Calu3 (cell line): ENCODE measurements at places on chromosomes 4 and X.

DNA sequence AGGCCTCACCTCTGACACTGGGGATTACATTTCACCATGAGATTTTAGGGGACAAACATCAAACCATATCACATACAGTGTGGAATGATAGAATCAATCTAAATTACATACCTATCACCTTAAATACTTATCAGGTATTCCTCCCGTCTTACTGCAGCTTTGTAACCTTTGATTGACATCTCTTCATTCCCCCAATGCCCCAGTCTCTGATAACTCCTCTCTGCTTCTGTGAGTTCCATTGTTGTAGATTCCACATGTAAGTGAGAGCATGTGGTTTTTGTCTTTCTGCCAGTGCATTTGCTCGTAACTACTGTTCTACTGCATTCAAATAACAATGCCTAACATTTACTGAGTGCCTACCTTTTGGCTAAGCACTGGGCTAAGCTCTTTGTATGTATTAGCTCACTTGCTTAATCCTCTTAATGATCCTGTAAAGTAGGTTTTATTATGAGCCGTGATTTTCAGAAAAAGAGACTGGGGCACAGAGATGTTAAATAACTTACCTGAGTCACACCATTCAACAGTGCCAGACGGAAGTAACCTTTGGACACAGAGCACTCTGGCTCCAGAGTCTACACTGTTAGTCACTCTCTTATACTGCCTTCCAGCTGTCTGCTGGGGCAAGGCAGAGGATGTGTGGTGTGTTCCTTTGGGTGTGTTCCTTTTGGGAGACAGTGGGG, 63.7 kb upstream of the ESX1 start:
- peak; percentile 63 for DNase-seq

GRCh38 chrX:13220916-13221315, 98.9 kb downstream of the ATXN3L start:
- DNase-seq, result peak; percentile 40

DNA sequence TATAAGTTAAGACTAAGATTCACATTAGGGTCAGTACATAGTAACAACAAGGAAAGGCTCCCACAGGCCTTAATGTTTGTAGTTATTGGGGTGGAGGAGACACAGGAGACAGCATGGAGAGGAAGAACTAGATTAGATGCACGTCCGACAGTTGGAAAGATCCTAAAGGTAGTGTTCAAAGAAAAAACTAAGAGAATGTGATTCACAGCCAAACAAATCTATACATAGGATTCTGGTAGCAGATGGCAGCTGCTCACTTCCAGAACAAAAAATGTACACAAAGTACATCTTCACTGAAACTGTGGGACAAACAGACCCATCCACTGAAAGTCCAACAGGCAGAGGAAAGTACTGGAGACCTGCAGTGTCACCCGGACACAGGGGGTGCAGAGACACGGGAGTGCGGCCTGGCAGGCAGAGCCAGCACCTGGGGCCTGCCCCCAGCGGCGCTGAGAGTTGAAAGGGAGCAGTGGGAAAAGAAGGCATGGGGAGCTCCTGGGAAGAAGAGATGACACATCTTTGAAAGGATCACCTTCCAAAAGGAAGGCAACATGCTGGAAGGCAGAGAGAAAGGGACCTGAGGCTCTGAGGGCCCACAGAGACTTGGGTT, 40.0 kb downstream of the NELFA start:
- no peak for DNase-seq

GRCh38 chrX:38151441-38151840, 69.2 kb downstream of the SRPX start:
- DNase-seq, result no peak

GRCh38 chr4:78464265-78464664, 87.3 kb upstream of the ANXA3 start:
- no peak for DNase-seq

DNA sequence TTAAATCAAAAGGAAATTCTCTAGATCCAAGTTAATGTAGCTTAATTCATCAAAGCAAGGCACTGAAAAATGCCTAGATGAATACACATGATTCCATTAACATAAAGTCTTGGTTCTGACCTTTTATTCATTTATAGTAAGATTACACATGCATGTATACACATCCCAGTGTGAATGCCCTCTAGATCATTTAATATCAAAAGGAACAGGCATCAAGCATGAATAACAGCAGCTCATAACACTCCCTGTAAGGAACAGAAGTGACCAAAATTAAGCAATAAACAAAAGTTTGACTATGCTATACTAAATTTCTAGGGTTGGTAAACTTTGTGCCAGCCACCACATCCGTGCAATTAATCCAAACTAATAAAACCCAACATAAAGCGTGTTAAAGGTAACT, 511.5 kb downstream of the SPIN4 start:
- no peak for DNase-seq

DNA sequence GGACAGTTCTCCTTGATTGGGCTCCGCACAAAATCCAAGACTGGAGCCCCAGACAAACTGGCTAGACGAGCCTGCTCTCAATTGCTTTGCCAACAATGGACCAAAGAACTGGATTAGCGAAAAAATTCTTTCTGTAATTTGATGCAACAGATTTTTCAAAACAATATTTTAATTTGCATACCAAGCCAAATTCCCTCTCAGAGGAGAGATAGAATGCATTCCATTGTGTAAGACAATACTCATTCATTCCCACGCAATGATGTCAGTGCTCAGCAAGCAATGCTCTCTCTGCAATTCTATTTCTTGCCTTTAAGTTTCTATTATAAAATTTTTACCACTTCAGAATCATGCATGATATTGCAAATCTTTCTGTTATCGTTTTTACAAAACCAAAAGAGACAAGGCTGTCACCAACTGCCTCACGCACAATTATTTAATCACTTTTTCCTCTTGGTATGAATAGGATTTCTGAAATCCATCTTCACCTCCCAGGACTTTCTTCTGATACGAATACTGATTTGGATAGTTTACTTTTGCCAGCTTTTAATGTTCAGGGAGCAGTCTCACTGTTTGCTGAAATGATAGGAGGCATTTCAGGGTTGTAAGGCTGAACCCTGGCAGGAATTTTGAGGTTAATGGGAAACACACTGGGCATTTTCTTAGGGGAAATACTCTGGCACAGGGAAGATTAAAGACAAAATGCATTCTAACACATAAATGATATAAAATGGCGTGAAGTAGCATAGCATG, 46.1 kb upstream of the HCCS start:
- peak; percentile 19 for DNase-seq

DNA sequence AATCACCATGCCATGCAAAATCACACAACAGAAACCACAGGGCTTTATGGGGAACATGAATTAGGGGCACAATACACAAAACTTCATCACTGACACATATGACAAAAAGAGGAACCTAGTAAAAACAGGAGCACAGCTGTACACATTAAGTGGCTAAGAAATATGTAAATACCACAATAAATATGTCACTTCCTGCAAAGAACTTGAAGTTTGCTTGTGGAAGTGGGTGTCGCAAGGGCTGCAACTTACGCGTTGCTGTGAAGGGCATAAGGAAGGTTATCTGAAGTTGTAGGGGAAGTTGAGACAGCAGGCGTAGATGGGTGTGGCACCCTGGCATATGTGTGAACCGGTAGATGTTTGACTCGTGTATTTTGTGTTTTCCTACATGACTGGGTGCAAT, 42.4 kb downstream of the CLCN4 start:
- DNase-seq, result no peak

DNA sequence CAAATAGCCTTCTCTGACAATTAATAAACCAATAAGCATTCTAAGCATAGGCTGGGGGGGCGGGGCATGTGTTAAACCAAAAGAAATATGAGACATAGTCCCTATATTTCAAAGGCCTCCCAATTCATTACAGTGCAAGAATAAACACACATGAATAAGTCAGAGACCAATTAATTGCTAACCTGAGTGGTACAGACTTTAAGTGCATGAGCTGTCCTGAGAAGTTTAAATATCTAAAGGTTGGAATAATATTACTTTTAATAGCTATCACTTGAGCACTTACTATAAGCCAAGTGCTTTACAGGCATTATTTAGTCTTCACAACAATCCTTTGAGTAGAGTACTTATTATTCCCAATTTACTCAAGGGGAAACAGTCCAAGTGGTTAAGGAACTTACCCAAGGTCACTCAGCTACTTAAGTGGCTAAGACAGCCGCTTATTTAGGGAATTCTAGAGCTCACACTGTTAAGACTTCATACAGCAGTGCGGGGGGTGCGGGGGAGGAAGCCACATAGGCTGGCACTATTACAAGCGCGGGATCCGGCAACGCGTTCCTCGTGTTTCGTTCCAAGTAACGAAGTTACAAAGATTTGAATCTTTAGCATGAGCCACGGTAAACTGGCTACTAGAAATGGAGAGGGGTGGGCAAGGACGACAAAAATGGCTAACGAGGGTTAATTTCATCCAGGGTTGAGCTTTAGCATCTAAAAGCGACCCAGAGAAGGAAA, 1.4 kb downstream of the THOC2 start:
- DNase-seq, result no peak

GRCh38 chr4:128974136-128974581, 119.2 kb downstream of the SCLT1 start:
- no peak for DNase-seq

GRCh38 chrX:150205011-150205410, 158.1 kb upstream of the MAMLD1 start:
- no peak for DNase-seq

- DNase-seq, result no peak
Observed at GRCh38 chr4:89347363-89348025, 39.9 kb upstream of the GPRIN3 start.

DNA sequence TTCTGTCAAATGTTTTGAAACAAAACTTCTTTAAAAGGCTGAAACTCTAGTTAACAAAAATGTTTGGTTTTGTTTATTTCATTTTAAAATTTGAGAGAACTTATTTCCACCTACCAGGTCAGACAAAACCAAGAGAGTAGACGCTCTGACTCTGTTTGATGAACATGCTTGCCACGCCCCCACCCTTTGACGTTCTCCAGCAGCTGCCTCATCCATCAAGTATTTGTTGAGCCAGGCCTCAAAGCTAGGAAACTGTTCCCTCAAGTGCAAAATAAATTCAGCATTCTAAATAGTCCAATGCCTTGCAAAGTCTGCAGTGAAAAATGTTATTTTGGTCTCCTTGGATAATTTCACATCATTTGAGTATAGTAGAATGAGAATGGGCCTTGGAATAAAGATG, 121.6 kb downstream of the GUCY2F start:
- no peak for DNase-seq

GRCh38 chr4:29310252-29310651, 1409.9 kb upstream of the PCDH7 start:
- no peak for DNase-seq

- DNase-seq, result no peak
Observed at GRCh38 chr4:105170711-105171110, 24.0 kb downstream of the TET2 start.

DNA sequence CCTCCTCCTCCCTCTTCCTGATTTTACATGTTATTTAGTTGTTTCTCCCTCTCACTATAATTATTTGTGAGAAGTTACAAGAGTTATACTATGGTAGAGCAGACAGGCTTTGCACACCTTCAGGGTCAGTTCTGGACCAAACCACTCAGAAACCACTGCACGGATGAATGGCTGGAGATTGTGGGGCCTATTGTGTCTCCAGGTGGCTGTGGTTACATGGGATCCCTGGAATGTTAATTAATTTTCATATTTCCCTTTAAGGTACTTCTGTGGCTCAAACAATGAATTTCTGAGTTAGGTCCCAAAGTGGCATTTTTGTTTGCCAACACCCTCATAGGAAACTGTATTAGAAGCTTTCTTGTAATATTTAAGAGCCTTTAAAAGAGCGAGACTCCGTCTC, 151.9 kb downstream of the BMPR1B start:
- DNase-seq, result no peak

- no peak for DNase-seq
Observed at GRCh38 chr4:114005569-114006442, 26.4 kb upstream of the ARSJ start.

DNA sequence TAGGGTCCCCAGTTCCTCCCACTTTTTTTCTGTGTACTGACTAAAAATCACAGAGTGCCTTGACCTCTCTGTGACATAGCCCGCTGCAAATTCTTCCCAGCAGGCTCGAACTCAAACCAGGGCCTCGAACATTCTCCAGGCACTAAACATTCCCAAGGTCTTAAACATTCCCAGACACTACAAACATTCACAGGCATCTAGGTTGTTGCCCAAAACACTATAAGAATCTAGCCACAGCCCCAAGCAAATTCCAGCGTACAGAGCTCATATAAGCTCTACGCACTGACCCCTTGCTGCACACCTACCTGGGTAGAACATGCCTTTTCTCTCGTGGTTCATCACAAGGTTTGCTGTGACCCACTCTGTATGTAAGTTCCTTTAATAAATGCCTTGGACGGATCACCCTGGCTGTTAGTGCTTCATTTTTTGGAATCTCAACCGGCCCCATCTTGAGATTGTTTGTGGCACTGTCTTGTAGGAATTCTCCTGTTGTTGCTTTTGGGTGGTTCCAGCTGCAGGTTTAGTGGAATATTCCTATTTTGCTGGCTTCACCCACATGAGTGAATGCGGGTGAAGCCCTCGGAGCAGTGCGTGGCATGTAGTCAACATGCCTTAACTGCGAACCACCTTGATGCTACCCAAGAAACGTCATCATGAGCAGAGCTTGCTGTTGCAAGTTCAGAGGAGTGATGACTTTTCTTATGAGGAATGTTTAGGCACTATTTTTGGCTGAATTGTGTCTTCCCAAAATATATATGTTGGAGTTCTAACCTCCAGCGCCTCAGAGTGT, 230.0 kb downstream of the HS3ST1 start:
- no peak for DNase-seq

DNA sequence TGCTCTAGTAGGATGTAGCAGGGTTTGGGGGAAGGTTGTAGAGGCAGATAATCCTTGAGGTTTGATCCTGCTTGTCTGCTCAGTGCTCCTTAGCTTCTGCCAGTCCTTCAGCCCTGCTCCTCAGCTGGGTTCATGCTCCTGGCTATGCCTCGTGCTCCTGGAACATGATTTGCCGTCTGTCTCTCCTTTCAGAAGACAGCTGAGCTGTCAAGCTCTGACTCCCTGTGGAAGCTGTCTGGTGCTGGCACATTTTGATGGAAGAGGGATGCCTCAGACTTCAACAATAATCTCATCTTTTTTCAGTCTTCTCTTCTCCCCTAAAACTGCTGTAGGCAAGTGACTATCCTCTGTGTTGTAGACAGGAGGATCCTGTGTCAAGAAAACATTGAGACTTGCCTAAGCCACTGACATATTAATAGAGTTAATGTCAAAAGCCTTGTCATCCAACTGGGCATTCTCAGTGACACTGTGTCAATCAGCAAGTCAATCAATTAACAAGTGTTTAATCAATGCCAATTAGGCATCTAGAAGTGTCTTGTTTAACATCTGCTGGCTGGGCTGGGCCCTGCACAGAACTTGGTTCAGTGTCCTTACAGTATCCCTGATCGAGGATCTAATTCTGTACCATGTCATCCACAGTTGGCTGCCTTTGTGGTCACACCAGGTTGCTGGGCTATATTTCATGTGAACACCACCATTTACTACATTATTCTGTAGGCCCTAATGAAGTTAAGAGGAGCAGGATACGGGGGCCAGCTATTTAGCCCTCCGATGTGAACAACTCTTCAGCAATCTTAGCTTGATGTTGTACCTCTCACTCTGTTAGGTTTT, 96.7 kb downstream of the SYNPO2 start:
- DNase-seq, result no peak
